ENCODE measurements at places on chromosomes 5 and 9.

GRCh38 chr5:145449794-145450193 is 385.3 kb downstream of the PRELID2 start:
- no peak for DNase-seq

DNA sequence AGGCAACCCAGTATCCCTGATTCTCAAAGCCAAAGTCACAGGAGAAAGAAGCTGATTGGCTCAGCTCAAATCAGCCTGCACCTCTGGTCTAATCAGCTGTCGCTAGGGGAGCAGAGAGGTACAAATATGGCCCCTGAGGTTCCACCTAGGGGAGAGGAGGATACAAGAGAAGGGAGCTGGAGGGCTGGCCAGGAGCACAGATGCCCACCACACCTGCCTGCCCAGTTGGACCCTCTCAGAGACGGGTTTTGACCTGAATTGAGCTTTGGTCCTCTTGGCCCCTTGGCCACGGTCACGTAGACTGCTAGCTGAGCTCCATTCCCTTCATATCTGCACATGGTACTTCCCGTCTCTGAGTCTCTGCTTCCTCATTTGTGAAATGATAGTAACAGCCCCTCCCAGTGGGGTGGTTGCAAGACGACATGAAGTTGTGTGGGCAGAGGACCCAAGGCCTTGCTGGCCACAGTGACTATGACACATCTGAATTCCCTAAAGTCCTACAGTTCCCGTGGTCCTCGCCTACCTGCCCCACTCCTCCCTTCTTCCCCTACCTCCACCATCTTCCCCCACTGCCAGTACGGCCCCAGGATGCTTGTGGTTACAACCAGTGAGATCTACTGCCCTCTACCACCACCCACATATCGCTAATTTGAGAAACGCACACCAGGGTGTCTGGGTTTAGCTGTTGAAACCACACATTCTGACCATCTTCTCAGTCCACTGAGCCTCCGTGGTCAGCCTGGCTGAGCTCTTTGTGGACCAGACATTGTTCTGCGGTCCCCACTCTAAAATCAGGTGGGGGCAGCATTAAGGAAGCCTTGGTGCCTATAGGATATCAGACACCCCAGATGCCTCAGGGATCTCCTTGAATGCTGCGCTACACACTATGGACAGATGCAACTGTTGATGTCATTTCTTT is 60.3 kb upstream of the NEK6 start:
- no peak for DNase-seq

- no peak for DNase-seq
Measured at GRCh38 chr9:134728021-134728795, 86.6 kb downstream of the COL5A1 start.

- no peak for DNase-seq
Measured at GRCh38 chr5:31225118-31225517, 31.6 kb downstream of the CDH6 start.

GRCh38 chr5:132017316-132017715 is 5.9 kb upstream of the ACSL6 start:
- no peak for DNase-seq

GRCh38 chr5:42591015-42591414 is 165.6 kb upstream of the CCDC152 start:
- no peak for DNase-seq

- DNase-seq, result no peak
Measured at GRCh38 chr9:2027543-2028160, 12.5 kb downstream of the SMARCA2 start.

GRCh38 chr5:56233230-56233629 is at the start of gene ANKRD55:
Gene ANKRD55 (minus strand): TSS chr5:56233330. CDS start chr5:56232913, 417 bp downstream.
- peak; percentile 13 for DNase-seq

- DNase-seq, result no peak
Measured at GRCh38 chr5:144429405-144429804, 258.7 kb downstream of the KCTD16 start.

DNA sequence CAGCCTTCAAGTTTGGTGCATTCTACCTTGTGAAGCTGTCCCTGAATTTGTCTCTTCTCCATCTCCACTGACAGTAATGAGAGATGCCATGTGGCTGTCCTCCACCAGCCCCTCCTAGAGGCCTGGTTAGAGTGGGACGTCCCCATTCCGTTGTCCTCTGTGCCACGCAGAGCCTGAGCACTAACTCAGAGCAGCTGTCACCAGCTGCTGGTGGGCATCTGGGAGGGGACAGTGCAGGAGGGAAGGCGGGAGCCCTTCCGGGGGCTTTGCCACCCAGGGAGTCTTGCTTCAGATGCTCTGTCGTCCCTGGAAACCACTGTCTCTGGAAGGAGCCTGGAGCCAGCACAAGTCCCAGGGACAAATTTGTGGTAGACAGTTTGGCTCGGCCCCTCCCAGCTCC is 78.6 kb downstream of the PDZD2 start:
- DNase-seq, result no peak

GRCh38 chr5:111680737-111681413 is 76.1 kb downstream of the NREP start:
- no peak for DNase-seq

DNA sequence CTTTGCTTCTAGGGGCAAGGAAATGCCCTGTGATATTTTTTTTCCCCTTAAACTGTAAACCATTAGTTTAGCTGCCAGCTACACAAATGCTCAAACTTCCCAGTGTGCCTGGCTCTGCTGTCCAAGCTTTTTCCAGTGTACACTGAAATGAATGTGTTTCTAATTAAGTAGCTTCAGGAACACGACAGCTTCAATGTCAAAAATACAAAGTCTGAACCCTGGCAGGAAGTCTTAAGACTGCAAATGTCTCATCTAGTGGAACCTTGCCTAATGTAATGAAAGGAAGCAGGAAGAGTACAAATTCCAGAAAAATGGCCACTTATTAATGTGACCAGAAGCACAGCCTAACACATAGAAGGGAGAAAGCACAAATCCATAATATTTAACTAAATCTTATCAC is 255.2 kb downstream of the CRB2 start:
- no peak for DNase-seq

GRCh38 chr9:81637276-81637675 is 52.1 kb downstream of the TLE1 start:
- DNase-seq, result no peak

DNA sequence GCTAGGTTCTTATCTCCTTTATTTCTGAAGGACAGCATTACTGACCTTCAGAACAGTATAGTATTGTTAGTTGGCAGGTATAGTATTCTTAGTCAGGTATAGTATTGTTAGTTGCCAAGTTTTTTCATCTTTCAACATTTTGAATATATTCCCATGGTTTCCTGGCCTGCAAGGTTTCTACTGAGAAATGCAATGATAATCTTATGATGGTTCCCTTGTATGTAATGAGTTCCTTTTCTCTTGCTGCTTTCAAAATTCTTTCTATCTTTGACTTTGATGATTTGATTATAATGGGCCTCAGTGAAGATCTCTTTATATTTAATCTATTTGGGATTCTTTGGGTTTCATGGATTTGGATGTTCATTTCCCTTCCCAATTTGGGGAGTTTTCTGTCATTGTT is 12.4 kb upstream of the HSDL2 start:
- no peak for DNase-seq

DNA sequence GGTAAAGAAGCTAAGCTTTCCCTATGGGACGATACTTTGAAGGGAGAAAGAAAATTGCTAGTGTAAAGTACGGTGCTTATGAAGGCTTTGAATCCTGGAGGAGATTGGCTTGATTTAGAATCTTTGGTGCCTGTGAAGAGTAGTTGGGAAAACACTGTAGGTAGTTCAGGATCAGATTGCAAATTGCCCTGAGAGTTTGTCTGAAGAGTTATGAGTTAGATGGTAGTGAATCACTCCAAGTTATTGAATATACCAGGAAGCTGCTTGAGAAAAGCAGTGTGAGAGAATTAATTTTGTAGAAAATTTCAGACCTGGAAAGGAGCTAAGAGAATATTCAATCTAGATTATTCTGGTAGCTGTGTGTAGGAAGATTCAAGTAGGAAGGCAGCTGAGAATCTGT is 11.5 kb downstream of the MAN2A1 start:
- no peak for DNase-seq

DNA sequence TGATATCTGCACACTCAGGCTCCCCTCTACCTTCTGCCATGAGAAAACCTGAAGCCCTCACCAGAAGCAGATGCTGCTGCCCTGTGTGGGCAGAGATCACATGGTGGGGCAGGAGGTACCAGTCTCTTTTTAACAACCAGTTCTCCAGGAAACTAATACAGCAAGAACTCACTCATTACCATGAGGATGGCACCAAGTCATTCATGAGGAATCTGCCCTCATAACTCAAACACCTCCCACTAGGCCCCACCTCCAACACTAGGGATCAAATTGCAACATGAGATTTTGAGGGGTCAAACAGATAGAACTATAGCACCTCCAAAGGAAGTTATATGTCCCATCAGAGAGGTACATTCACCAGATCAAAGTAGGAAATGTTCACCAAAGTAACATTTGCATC is 136.3 kb upstream of the SHB start:
- DNase-seq, result no peak

DNA sequence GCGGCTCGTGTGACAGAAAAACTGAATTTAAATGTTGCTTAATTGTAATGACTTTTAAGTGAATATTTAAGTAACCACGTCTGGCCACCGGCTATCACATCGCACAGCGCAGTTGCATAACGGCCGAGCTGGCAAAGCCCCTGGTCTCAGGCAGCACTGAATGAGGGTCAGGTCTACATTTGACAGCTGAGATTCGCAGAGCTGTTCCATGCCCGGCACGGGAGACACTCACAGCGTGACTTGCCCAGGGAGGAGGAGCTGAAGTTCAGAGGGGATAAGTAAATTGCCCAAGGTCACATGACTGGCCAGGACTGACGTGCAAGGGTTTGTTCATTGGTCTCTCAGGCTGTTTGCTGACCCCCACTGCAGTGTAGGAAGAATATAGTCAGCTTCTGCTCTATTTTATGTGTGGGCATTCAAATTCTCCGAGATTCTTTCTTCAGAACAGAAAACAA is 17.4 kb upstream of the COL5A1 start:
- DNase-seq, result no peak

DNA sequence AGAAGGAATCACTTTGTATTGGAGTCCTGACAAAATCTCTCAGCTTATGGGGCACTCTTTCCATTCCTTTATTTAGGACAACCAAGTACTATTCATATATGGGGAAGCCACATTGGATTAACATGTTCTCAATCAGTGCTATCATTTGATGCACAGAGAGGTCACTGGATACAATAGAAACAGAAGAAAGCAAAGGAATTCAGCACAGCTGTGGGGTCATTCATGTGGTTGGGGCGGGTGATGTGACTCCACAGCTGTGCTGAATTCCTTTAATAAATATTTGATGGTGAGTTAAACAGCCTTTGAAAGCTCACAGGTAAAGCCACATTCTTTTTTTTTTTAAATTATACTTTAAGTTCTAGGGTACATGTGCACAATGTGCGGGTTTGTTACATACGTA is 854 bp upstream of the TEX48 start:
- no peak for DNase-seq

GRCh38 chr9:93390953-93391515 is 60.5 kb upstream of the FAM120A start:
- DNase-seq, result no peak

DNA sequence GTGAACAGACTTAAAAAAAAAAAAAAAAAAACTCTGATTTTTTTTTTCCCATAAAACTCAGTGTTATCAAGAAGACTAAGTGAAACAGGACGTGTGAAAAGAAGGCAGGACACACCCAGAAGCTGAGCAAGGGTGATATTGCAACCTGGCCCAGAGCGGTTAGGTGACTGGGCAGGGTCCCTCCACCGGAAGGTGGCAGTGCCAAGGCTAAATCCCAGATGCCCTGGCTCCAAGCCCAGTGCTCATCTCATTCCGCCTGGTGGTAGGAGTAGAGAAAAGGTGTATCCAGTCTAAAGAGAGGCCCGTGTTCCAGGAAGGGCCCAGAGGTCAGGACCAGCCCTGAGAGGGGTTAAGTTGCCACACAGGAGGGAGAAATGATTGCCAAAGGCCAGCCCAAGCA is 51.5 kb upstream of the SAP30L start:
- no peak for DNase-seq

DNA sequence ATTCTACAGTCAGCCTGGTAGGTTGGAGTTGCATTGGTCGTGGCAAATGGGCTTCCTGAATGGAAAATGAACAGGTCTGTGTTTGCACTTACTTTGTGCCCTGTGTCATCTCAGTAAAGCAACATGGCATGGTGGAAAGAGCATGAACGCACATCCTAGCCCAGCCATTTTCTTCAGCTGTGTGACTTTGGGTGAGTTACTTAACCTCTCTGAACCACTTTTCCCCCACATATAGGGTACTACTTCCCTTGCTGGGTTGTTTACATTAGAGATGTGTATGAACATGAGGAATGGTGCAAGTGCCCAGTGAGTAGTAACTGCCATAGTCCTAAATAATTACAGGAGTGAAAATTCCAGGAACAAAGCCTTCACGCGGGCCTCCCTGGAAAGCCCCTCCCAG is 83.6 kb downstream of the MVB12B start:
- no peak for DNase-seq

GRCh38 chr5:149279661-149280060 is 8.0 kb downstream of the AFAP1L1 start:
- no peak for DNase-seq
